Stimulated activated CD4-positive, alpha-beta T cell treated with anti-CD3 and anti-CD28 coated beads, Interleukin-2, amount 100 ng/mL, for 24 hours (primary cell): ENCODE measurements at places on chromosomes 2 and 18.

DNA sequence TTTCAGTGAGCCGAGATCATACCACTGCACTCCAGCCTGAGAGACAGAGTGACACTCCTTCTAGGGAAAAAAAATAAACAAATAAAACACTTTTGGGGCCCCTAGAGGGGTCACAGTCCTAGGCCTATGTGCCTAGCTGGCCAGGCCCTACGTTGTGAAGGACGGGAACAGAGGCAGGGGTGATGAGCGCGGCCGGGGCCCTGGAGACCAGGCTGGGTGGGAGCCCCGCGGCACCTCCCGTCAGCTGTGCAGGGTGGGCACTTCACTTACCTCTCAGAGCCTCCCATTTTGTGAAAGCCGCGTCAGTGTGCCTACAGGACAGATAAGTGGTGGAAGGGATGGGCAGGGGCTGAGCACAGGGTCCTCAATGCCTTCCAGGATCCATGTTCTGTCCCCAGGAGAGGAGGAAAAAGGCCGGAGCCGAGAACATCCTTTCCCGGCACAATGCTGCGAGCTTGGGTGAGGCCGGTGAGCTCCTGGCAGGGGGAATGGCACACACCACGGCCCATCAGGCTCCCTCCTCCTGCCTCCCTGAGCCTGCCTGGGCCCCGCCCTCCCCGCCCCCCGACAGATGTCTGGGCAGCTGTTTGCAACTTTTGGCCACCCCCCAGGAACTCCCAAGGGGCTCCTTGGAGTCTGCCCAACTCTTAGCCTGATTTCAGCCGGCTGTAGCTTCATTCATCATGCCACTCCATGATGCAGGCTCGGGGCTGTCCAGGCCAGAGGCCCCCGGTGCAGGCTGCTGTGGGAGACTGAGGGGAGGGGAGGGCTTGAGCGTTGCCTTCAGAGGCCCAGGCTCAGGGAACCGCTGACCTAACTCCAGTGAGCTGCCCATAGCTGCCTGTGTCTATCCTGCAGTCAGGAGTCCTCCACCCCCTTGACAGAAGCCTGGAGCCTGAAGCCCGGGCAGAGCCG, 196.5 kb downstream of the TFCP2L1 start:
- no peak for DNase-seq

DNA sequence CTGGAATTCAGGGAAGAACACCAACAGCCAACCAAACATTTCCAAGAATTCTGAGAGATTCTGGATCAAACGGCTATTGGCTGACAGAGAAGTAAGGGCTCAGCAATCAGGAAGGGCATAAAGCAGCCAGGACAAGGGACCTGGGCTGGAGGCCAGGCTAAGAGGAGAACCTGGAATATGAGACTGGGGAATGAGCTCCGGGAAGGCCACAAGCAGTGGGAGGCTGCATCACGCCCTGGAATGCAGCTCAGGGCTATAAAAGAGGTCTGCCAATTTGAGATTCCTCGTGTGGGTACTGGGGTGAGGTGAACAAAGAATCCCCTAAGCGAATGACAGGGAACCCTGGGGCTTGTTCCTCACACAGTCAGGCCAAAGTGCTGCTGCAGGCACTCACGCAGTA, 60.4 kb downstream of the ANO7 start:
- DNase-seq, result no peak

DNA sequence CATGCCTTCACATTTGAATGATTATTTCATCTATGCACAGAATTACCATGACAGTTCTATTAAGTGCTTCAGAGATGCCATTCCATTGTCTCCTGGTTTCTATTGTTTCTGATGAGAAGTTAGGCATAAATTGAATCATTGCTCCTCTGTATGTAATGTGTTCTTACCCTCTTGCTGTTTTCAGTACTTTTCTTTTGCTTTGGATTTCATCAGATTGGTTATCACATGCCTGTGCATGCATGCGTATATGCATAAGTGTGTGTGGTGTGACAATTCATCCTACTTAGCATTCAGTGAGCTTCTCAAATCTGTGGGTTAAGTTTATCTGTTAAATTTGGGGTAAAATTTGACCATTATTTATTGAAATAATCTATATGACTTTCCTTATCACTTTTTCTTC, 263.3 kb upstream of the RND3 start:
- DNase-seq, result no peak

DNA sequence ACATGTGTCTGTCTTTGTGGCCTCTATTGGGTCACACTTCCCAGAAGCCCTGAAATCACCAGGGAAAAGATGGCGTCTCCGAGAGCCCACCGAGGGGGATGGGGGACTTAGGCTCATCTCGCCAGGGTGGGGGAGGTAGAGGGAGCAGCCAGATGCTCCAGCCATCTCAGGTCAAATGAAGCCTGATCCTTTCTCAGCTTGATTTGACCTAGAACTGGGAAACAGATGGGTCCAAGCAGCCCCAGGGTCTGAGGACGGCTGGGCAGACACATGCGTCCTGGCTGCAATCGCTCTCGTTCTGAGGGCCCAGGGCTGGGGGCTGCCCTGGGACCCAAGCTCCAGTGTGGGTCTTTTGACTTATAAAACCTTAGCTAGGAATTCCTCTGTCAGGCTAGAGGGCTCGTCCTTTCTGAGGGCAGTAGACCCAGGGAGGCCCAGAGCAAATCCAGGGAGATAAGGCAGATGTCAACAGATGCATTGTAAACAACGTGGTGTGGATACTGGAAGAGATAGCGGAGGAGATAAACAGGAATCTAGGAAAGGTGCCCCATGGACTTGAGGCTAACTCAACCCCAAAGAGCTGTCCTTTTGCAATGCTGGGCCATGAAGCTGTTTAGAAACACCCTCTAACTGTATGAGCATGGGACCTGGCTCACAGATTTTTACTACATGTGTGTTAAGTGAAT, 127.7 kb downstream of the MYCN start:
- no peak for DNase-seq

DNA sequence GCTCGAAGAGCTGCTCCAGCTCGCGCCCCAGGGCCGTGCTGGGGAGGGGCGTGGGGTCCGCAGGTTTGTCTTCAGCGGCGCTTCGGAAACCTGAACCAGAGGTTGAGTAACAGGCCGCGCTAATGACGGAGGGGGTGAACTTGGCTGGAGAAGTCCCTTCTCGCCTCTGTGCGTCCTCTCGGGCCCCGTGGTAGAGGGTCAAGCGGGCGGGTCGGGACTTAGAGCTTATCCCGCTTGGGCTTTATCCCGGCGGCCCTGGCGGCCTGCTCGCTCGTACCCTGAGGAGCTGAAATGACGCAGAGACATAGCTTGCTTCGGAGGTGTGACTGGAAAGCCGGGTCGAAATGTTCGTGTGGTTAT, 479 bp downstream of the RNMT start:
- peak; percentile 44 for DNase-seq

DNA sequence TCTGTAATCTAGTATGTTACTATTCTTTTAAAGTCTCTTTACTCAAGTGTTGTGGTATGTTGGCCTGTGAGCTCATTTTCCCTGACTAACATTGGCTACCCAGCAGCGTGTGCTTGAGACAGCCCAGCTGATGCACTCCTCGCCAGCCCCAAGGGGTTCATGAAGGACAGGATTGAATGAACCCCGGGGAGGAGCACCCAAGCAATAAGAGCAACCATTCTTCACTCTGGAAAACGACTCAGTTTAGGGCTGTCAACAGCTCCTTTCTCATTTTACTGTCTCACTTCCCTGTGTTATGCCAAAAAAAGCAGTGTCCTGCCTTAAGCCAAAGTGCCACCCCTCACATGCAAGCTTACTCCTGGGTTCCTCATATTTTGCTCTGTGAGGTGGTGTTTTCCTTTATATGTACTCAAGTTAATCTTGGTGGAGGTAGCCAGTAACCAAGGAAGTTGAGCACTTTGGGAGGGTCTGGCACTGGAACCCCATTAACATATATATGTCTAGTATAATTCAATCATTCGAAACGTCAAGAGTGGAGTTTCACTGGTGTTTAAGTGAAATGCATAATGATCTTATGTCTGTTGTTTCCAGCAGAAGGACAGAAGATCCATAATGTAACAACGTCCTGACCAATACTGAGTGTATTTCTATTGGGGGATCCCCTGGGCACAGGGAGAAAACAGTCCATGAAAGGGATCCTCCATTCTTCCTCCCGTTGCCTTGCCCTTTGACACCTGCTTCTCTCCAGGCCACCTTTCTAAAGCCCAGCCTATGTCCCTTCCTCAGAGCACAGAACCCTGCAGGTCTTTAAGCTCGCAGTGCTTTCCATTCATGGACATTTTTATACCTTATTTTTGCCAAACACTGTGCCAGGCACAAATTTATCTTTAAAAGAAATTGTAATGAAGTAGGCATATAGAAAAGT, 43.2 kb downstream of the ATIC start:
- DNase-seq, result no peak

- DNase-seq, result no peak
Observed at GRCh38 chr18:68937029-68937599, 139.2 kb downstream of the CCDC102B start.

- DNase-seq, result no peak
Observed at GRCh38 chr2:19786408-19787058, 115.2 kb downstream of the TTC32 start.

DNA sequence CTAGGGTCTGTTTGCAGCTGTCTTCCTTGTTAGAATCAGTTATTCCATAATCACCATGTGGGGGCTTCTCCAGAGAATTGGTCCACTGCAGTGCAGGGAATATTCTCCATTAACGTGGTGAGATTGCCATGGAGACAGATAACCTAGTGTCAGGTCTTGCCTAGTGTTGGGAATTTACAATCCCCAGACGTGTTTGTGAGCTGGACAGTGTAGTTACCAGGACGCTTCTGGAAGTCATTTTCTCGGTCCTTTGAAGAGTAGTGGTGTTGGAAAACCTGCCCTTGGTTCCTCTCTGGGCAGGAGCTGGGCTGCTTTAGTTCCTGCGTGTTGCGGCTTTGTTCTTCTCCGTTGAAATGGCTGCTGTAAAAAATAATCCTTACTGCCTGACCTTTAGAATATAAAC, 68.8 kb upstream of the LYPD6B start:
- DNase-seq, result no peak

DNA sequence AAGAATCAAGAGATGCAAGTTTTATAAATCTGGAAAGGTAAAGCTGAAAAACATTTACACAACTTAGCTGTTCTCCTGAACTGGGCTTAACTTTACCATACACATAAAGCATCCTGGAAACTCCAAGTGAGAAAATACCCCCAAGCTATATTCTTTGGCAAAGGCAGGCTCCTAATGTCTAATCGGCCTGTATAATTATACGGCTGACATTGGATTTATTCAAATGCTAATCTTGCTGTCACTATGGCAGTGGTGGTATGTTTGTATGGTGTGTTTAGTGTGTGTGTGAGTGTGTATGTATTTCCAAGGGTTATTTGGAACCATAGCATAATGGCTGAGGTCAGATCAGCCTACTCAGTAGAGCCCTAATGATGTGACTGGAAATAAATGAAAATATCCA, 1031.8 kb upstream of the ZEB2 start:
- no peak for DNase-seq

DNA sequence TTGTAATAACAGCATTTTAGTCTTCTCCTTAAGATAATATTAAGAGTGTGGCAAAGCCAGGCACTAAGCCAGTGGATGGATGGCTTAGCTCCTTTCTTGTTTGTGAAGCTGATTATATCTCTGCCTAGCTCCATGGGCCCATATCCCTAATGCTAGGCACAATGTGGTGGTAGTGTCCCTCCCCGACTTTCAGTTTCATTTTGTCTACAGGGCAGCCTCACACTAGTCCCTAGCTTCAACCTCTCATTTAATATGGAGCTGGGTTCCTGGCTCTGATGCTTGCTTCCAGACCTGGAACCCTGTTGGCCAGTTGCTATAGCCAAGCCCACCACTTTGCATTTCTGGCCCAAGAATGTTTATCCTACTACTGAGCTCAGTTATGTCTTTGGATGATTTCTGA, 437.0 kb upstream of the MEIS1 start:
- no peak for DNase-seq

- DNase-seq, result no peak
Observed at GRCh38 chr2:157460384-157460837, 16.5 kb upstream of the CYTIP start.

DNA sequence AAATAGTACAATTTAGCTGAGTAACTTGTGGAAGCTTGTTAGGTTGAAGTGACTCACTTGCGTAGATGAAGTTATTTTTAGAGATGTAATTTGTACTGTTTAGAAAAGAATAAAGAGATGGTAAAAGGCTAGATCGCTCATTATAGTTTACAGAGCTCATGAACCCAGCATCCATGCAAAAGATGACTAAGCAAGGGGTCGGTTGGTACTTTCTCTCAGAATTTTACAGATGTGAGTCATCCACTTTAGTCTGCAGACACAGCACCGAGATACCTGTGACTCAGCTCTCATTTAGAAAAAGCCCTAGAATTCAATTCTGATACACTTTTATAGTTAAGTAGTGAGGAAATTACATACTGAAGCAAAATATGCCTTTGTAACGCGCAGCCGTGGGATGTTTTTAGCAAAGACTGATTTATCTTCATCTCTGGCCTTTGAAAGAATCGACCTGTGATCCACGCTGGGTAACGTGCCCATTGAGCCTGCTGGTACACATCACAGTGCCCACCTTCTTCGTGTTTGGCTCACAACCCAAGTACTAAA, 116.5 kb upstream of the FOSL2 start:
- DNase-seq, result peak; percentile 32

- no peak for DNase-seq
Observed at GRCh38 chr18:13043066-13043465, 51.9 kb downstream of the CEP192 start.

- peak; percentile 56 for DNase-seq
Observed at GRCh38 chr2:126657148-126657635, 1.2 kb downstream of the GYPC start.

DNA sequence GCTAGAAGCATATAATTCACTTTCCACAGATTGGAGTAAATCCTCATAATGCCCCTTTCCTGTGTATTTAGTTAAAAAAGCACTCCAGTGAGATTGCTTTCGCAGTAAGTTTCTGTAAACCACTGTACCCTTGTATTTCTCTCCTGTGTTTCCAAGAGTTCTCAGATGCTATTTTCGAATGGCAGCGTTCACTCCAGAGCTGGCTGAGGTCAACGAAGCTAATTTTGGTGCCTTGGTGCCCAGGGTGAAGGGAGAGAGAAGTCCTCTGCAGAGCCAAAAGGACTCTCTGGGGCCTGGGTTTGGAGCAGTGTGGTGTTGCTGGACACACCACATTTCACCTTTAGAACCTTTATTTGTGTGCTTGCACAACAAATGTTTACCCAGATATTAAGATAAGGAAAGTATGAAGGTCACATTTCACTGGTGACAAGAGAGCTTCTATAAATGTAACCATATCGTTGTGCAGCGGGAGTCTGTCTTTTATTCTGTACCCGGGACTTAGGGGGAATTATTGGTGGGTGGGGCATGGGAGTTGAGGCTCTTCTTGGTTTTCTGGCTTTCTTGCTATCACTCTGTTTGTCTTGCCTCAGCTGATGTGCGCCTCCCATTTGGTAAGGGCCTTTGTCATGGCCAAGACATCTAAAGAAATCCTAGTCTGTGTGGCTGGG, 9.9 kb downstream of the EPAS1 start:
- DNase-seq, result no peak
